ENCODE measurements at places on chromosomes 12 and 14. TPM values are rescaled to one million over a fixed set of nuclear protein-coding genes. Genes with fewer than 3 reads are reported as not detected.

HCAR1 gene
- 3.7 TPM for total RNA-seq

ART4 gene
- 2.7 TPM for total RNA-seq

LPCAT3 gene
- 32.3 TPM for total RNA-seq

GLT8D2 gene
- 15.2 TPM for total RNA-seq

DEGS2 gene
- 11.5 TPM for total RNA-seq

TRPV4 gene
- 13.9 TPM for total RNA-seq

MANSC1 gene
- 5.4 TPM for total RNA-seq

TUBA1C gene
- total RNA-seq, result 105 TPM

SLC39A5 gene
- total RNA-seq, result 34.9 TPM

KRT78 gene
- not detected for total RNA-seq

PDE3A gene
- 46.7 TPM for total RNA-seq

TAOK3 gene
- total RNA-seq, result 19.4 TPM

A2ML1 gene
- 0.93 TPM for total RNA-seq

OR4E2 gene
- total RNA-seq, result not detected

INSM2 gene
- not detected for total RNA-seq

RIPK3 gene
- 4.3 TPM for total RNA-seq

CABP1 gene
- total RNA-seq, result 1.9 TPM

TAS2R42 gene
- not detected for total RNA-seq

B4GALNT3 gene
- total RNA-seq, result 15.5 TPM

CLEC4C gene
- 0.29 TPM for total RNA-seq

GLS2 gene
- total RNA-seq, result 2.2 TPM

SRGAP1 gene
- 13.0 TPM for total RNA-seq

PMCH gene
- not detected for total RNA-seq

BDKRB2 gene
- total RNA-seq, result 7.8 TPM

CATSPERB gene
- total RNA-seq, result 0.99 TPM

TUNAR gene
- total RNA-seq, result 0.23 TPM

SERPINA10 gene
- total RNA-seq, result 0.06 TPM

VRTN gene
- total RNA-seq, result not detected

RDH11 gene
- 69.9 TPM for total RNA-seq

ZC3H14 gene
- 66.9 TPM for total RNA-seq

SLC4A8 gene
- total RNA-seq, result 3.0 TPM

ADAMTS20 gene
- total RNA-seq, result 0.53 TPM

KRT71 gene
- 0.29 TPM for total RNA-seq

PPFIA2 gene
- total RNA-seq, result 10.7 TPM

FAM161B gene
- 8.5 TPM for total RNA-seq

HNF1A gene
- total RNA-seq, result 9.9 TPM

TEX52 gene
- not detected for total RNA-seq

TMED8 gene
- total RNA-seq, result 18.0 TPM

PTPRR gene
- total RNA-seq, result 0.64 TPM

PIWIL1 gene
- total RNA-seq, result 0.35 TPM

FLRT2 gene
- 256 TPM for total RNA-seq

PIANP gene
- 2.0 TPM for total RNA-seq

TCL1B gene
- total RNA-seq, result 0.23 TPM

KCNH3 gene
- total RNA-seq, result 7.9 TPM

MRPL51 gene
- 37.1 TPM for total RNA-seq

POTEG gene
- total RNA-seq, result not detected

PSMB11 gene
- total RNA-seq, result not detected

NEUROD4 gene
- total RNA-seq, result not detected

RNU4-1 gene
- under 0.01 TPM for total RNA-seq

POTEM gene
- total RNA-seq, result not detected

HOXC13 gene
- not detected for total RNA-seq

KIF21A gene
- 27.0 TPM for total RNA-seq

TMPRSS12 gene
- total RNA-seq, result not detected

ZNF140 gene
- 23.3 TPM for total RNA-seq

C12orf43 gene
- total RNA-seq, result 12.0 TPM

ANO2 gene
- total RNA-seq, result 4.9 TPM

TAS2R10 gene
- total RNA-seq, result 1.6 TPM

LIN7A gene
- 17.6 TPM for total RNA-seq

LTB4R2 gene
- 9.1 TPM for total RNA-seq

All from metanephros (tissue), 2 donors.